Activated CD4-positive, alpha-beta T cell treated with anti-CD3 and anti-CD28 coated beads for 36 hours (primary cell): ENCODE measurements at places on chromosomes 12 and 14.

DNA sequence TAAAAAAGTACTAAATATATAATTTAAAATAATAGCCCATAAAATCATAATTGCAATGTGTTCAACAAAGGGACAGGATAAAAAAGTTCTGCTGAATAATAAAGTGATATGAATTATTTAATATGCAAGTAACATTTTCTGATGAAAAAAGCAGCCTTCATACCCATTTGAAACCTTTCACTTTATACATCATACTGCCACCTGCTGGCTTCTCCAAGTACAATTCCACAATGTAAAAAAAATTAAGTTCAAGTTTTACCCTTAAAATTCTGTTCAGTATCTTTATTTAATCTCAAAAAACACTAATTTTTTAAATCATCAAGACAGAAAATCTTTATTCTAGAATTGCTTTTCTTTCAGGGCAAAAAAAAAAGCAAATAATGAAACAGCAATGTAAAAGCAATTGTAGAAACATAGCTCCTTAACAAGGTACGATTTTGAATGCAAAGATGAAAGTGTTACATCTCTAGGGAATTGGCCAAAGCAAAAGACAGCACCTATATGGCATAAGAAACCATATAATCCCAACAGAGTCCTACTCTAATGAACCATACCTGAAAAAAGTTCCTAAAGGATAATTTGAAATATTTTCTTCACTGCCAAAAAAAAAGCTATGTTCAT lies 15.0 kb downstream of the MDM1 start:
- peak; percentile 64 for DNase-seq

DNA sequence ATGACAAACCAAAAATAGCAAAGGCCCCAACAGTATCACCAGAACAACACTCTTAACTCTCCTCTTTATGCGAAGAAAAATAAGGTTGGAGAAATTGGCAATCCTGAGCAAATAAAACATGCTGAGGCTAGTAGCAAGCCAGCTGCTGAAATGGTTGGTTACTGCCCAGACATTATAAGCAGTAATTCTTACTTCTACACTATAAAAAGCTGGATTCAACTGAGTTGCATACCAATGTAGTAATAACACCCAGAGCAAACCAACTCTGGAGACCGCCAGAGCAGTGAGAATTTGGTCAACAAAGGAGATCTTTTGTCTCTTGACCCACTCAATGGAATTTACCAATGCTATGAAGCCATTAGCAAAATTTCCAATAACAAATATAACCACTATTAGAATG lies 628 bp downstream of the TAS2R30 start:
- no peak for DNase-seq

- peak; percentile 64 for DNase-seq
Observed at GRCh38 chr14:69879175-69880043, at the start of gene SMOC1. Gene SMOC1 (plus strand): TSS chr14:69879416. CDS start chr14:69879679, 263 bp downstream.

DNA sequence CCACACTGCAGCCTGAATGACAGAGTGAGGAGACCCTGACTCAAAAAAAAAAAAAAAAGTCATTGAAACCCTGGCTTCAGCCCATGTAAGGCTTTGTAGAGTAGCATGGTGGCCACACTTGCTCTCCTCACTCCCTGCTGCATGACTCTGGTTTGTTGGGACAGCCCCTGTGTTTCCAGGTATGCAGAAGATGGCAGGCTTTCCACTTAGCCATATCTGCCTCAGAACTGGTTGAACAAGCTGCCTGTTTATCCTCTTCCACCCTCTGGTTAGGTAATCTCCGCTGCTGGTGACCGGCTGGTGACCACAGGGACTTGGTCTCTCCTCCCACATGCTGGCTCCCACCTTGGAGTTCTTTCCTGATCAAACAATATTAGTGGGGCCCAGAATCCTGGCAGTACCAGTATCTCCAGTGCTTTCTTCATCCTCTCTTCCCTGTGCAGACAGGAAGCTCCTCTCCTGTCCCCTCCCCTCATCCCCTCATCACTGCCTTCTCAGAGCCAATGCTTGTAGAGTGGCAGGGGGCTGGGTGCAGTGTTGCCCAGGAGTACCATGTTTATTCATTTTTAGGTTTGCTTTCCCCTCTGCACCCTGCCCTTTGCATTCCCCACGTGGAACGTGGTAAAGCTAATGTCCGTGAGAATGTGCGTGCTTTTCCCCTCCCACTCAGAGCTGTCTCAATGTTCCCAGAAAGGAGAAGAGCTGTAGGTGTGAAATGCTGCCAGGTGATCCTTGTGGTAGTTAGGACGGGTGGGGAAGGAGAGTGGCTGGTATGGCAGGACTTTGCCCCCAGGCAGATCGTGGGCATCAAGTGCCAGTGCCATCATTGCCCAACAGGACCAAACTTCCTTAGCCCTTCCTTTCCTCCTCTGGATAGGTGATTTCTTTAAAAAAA lies 11.3 kb downstream of the ABHD12B start:
- DNase-seq: peak; percentile 9

- no peak for DNase-seq
Observed at GRCh38 chr14:39374851-39375250, 57.4 kb downstream of the FBXO33 start.

GRCh38 chr14:91387169-91387835 lies 30.3 kb downstream of the CCDC88C start:
- no peak for DNase-seq
